Stimulated activated CD8-positive, alpha-beta memory T cell treated with anti-CD3 and anti-CD28 coated beads, Interleukin-4, amount 100 ng/mL, for 4 hours (primary cell): ENCODE measurements at places on chromosomes 12 and 14.

DNA sequence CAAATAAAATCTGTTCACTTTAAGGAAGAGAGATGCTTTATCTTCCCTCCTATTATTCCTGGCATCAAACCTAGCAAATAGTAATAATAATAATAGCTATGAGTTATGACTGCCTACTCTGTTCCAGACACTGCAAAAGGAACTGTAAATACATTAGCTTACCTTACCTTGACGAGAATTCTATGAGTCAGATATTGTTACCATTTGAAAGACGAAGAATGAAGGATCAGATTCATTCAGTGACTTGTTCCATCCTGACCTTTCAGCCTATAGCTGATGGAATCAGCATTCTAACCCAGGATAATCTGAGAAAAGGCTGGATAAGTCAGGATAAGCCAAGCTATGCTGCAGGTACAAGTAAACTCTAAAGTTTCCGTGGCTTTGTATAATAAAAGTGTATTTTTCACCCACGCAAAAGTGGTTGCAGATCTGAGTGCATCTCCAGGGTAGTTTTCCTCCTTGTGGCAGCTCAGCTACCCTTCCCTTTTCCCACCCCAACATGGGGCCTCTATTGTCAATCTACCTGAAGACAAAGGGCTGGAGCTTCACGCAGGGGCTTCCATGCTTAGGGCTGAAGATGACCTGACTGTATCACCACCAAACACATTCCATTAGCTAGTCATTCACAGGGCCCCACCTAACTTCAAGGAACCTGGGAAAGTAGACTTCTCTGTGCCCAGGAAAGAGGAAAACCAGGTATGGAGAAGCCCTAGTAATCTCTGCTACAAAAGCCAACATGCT is 57.2 kb upstream of the CCND2 start:
- DNase-seq, result no peak

GRCh38 chr14:66045572-66046021 is 440.6 kb upstream of the CCDC196 start:
- no peak for DNase-seq

DNA sequence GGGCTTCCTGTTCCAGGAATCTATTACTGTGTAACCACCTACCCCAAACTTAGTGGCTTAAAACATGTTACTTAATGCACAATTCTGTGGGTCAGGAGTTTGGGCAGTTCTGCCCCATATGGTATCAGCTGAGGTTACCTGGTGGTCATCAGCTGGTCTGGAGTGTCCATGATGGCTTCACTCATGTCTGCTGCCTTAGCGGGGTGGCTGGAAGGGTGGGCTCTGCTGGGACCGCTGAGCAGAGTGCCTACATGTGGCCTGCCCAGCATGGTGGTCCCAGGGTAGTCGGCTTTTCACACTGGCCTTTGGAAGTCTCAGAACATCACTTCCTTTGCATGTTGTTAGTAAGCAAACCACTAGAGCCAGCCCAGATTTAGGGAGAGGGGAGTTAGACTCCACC is 53.9 kb downstream of the PELI2 start:
- DNase-seq, result no peak

DNA sequence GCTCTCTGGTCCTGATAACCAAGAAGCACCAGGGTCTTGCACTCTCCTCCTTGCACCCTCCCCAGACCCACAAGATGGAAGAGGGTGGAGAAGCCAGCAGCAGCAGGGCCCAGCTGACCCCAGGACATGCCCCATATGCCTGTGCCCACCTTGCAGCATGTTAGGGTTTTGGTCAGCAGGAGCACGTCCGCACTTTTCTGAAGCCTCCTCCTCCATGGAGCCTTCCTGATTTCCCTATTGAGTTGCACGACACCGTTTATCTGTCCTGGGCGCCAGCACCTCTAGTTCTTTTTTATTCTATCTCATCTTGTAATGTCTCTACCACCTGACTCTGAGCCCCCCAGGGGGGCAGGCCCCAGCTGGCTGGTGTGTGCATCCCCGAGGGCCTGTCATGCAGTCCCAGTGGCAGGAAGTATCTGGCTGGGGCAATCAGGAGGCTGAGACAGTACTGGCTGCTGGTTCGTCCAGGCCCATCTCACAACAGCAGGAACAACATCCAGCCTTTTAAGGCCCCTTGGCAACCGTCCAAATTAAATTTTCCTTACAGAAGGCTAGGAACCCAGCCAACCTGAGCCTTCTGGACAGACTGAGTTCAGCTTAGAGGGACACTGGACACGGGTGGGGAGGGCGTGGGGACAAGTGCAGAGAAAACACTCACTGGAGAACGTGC is 39.6 kb downstream of the CCDC85C start:
- DNase-seq, result no peak
